SK-N-SH (cell line): ENCODE measurements at places on chromosomes 7 and 10. TPM values are rescaled to one million over a fixed set of nuclear protein-coding genes. Genes with fewer than 3 reads are reported as not detected.

DNA sequence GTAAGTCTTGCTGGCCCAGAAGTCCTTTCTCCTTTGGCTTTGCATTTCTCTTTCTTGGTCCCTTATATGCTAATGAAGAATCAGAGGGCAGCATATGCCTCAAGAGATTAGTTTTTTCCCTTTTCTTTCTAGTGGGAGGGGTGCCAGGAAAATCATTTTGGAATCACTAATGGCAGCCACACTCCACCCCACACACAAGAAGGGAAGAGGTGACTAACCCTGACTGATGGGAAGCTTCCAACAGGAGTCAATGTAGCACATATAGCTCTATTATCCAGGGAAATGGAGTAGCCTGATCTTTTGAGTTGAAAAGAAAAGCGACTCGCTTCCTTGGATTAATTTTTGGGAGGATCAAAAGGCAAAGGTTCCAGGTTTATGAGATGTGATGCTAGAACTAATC, 225.3 kb downstream of the KIF20B start:
- no peak overlapping the region for H3K4me3 ChIP-seq
- no peaks in the 10 kb centered on the region for H3K36me3 ChIP-seq
- H3K27me3 ChIP-seq: peaks cover 8% of the 10 kb centered on the region; the same call in 1 of the 2 replicates
- H3K27ac ChIP-seq: no peak overlapping the region

DNA sequence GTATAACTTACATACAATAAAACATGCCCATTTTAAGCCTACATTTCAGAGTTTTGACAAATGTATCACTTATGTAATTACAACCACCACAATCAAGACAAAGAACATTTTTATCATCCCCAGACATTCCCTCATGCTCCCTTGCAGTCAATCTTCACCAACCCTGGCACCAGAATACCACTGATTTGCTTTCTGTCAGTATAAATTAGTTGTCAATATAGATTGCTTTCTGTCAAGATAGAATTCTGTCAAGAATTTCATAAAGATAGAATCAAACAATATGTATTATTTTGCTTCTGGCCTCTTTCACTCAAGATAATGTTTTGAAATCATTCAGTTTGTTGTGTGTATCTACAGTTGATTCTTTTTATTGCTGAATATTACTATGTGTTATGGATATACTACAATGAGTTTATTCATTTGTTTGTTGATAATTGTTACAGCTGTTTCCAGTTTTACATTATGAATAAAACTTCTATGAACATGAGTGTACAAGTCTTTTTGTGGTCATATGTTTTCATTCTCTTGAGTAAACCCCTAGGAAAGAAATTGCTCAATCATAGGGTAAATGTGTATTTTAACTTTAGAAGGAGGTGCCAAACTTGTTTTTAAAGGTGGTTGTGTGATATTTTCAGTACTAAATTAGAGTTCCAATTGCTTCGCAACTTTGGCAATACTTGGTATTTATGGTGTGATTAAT, 56.9 kb downstream of the IFIT5 start:
- DNase-seq: no peak
- H3K4me1 ChIP-seq: peaks cover 3% of the 10 kb centered on the region; the same call in 1 of the 2 replicates
- no peak overlapping the region for H3K4me3 ChIP-seq
- H3K36me3 ChIP-seq: no peaks in the 10 kb centered on the region

DNA sequence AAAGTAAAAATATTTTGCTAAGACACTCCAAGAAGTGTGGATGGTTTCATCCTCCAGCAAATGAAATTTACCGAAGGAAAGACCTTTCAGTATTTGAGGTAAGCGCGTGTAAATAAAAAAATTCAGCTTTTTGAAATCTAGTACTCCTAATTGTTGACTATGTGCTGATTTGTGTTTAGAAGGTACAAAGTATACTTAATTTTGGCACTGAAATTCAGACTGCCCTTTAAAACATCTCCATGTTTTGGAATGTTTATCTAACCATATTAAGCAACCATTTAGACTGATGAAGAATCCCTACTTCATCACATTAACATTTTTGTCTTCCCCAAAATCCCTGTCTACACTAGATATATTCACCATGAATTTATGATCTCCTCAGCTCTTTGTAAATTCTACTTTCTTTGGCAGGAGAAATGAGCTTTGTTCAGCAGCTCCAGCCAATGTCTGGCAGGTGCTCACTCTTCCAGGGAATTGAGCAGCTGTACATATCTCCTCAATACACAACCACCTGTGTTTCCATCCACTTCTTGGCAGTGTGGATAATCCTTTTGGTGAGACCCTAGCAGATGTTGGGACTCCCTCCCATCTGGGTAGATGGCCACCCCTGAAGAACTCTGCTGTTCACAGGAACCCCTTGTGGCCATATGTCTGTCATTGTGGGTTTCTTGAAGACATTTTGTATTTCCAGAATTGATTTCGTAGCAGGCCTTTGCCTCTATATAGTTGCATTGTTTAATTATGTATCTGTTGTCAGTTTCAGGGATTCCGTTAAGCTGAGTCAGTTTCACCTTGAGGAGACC, 129.4 kb upstream of the SAMD8 start:
- H3K27me3 ChIP-seq: no peaks in the 10 kb centered on the region
- H3K4me3 ChIP-seq: no peak overlapping the region
- H3K36me3 ChIP-seq: peaks cover 57% of the 10 kb centered on the region
- H3K27ac ChIP-seq: no peak overlapping the region
- DNase-seq: no peak
- H3K4me1 ChIP-seq: no peaks in the 10 kb centered on the region

GRCh38 chr7:372932-373791, 83.2 kb downstream of the FOXL3 start:
- H3K4me1 ChIP-seq: no peaks in the 10 kb centered on the region
- no peak overlapping the region for H3K27ac ChIP-seq
- no peaks in the 10 kb centered on the region for H3K27me3 ChIP-seq
- no peak overlapping the region for H3K4me3 ChIP-seq

GRCh38 chr7:80879849-80880248, 39.0 kb downstream of the SEMA3C start:
- H3K36me3 ChIP-seq: peaks cover under 1% of the 10 kb centered on the region
- no peak overlapping the region for H3K4me3 ChIP-seq
- DNase-seq: no peak
- H3K4me1 ChIP-seq: peaks cover 25% of the 10 kb centered on the region
- H3K27me3 ChIP-seq: no peaks in the 10 kb centered on the region

- no peak overlapping the region for H3K4me3 ChIP-seq
- no peaks in the 10 kb centered on the region for H3K36me3 ChIP-seq
- no peaks in the 10 kb centered on the region for H3K4me1 ChIP-seq
- no peak for DNase-seq
- H3K27ac ChIP-seq: no peak overlapping the region
Measured at GRCh38 chr10:98638920-98639319, 192.2 kb upstream of the HPS1 start.

DNA sequence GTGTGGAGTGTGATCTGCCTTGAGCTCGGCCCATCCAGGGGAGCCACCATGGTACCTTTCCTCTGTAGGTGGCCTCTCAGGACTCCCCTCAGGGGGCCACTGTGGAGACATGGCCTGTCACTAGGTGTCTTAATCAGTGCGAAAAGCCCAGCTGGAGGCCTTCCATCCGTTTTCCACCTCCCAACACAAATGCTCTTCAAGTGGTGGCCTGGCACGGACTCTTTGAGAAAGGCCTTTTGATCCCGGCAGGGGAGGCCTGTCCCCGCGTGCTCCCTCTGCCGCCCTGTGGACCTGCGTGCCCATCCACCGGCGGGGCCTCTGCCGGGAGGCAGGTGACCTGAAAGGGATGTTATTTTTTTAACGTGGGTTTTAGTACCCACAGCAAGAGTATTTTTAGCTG, 149.5 kb downstream of the RGS10 start:
- H3K36me3 ChIP-seq: no peaks in the 10 kb centered on the region
- no peaks in the 10 kb centered on the region for H3K27me3 ChIP-seq
- H3K4me1 ChIP-seq: no peaks in the 10 kb centered on the region

DNA sequence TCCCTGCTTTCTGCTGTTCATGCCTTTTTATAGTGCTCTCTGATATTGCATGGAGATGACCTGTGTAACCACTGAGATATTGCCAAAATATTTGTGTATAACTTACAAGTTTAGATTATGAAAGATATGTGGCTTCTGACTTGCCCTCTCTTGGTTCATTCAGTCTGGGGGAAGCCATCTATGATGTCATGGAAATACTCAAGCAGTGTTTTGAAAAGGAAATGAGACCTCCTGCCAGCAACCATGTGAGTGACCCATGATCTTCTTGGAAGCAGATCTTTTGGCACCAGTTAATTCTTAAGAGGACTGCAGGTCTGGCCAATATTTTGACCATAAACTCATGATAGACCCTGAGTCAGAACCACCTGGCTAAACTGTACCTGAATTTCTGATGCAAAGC, 183.0 kb downstream of the THSD7A start:
- no peaks in the 10 kb centered on the region for H3K36me3 ChIP-seq
- H3K4me1 ChIP-seq: no peaks in the 10 kb centered on the region
- DNase-seq: no peak
- no peaks in the 10 kb centered on the region for H3K27me3 ChIP-seq

DNA sequence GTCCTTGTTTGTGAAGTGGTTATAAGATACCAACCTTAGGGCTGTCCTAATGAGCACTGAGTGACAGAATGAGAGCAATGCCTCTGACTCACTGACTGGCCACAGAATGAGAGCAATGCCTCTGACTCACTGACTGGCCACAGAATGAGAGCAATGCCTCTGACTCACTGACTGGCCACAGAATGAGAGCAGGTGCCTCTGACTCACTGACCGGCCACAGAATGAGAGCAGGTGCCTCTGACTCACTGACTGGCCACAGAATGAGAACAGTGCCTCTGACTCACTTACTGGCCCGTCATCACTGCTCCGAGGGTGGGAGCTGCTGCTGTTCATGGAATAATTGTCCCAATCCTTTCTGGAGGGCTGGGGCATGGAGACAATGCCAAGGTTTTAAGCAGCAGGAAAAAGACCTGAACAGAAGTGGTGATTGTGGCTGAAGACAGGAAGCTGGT, 265.2 kb upstream of the PPP2R2D start:
- no peaks in the 10 kb centered on the region for H3K36me3 ChIP-seq
- no peak overlapping the region for H3K27ac ChIP-seq
- H3K27me3 ChIP-seq: no peaks in the 10 kb centered on the region
- H3K4me3 ChIP-seq: no peak overlapping the region

DNA sequence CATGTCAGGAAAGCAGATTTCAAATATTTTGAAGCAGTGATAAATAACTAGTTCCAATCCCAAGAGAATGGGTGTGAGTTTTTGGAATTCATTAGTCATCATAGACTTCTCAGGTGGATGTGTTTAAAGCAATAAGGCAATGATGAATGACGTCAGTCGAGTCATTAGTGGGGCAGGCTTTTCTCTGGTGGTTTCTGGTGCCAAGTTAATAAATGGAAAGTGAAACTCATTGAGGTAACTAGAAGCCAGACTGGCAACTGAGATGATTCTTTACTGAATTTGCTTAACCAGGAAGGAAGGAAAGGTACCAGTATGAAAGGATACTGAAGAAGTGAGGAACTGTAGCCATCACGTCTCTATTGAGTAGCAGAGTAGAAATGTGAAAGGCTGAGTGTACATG, 311.0 kb downstream of the GPAM start:
- no peak overlapping the region for H3K27ac ChIP-seq
- no peaks in the 10 kb centered on the region for H3K36me3 ChIP-seq
- no peaks in the 10 kb centered on the region for H3K4me1 ChIP-seq
- no peak for DNase-seq
- no peaks in the 10 kb centered on the region for H3K27me3 ChIP-seq

DNA sequence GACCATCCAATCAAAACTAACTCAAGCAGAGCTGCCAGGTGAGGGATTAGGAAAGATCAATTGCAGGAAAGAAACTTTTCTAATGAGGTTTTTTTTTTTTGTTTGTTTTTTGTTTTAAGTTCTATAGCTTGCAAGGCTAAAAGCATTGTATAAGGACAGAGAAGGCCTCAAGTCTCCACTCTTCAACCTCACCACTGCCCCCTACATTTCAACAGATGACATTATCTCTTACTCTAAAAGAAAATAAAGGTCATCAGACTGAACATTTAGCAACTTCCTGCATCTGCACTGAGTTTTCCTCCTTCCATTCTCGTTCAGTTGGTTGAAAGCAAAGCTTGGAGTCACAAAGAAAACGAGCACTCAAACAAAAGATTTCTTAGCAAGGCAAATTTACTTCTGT, 45.2 kb upstream of the EXOC4 start:
- no peaks in the 10 kb centered on the region for H3K36me3 ChIP-seq
- no peaks in the 10 kb centered on the region for H3K27me3 ChIP-seq
- H3K4me1 ChIP-seq: no peaks in the 10 kb centered on the region

- DNase-seq: no peak
- H3K27me3 ChIP-seq: no peaks in the 10 kb centered on the region
- H3K27ac ChIP-seq: no peak overlapping the region
- H3K4me3 ChIP-seq: no peak overlapping the region
Measured at GRCh38 chr7:79923953-79924352, 210.7 kb upstream of the GNAI1 start.

DNA sequence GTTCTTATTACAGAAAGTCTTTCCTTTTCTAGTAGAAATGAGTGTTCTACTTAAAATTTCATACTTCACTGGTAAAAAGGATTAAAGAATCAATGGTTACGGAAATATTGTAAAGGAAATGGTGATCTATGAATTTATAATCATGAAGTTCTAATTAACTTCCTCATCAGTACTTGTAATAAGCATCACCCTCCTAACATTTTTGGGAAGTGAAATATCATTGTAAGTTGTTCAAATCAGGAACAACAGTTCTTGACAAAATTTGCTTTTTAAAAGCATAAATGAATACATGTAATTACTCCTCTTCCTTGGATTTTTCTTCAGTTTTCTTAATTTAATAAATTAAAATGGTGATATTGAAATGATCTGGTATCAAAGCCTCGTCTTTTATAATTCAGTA, 5.6 kb upstream of the PCGF5 start:
- H3K36me3 ChIP-seq: no peaks in the 10 kb centered on the region
- H3K27ac ChIP-seq: no peak overlapping the region
- 0 out of 2 replicates have a peak, but pooled peaks cover 2% of the 10 kb centered on the region for H3K4me1 ChIP-seq
- H3K4me3 ChIP-seq: no peak overlapping the region

DNA sequence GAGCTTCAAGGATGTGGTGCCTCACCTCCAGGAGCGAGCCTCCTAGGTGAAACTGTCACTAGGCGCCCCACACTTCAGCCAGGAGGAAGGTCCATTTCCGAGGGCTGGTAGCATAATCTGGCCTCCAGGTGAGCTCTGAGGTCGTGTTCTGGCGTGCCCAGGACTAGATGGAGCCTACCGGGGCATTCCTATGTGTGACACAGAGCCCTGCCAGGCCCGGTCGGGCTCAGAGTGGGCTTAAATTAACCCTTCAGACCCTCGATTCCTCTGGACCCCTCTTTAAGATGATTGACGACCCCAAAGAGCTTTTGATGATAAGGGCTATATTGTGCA, 233.1 kb downstream of the EBF3 start:
- H3K4me1 ChIP-seq: no peaks in the 10 kb centered on the region
- H3K27ac ChIP-seq: no peak overlapping the region
- H3K36me3 ChIP-seq: no peaks in the 10 kb centered on the region
- DNase-seq: no peak
- no peaks in the 10 kb centered on the region for H3K27me3 ChIP-seq

- no peak overlapping the region for H3K4me3 ChIP-seq
- no peak overlapping the region for H3K27ac ChIP-seq
- peaks cover 26% of the 10 kb centered on the region; the same call in 1 of the 2 replicates for H3K36me3 ChIP-seq
- H3K4me1 ChIP-seq: no peaks in the 10 kb centered on the region
- no peaks in the 10 kb centered on the region for H3K27me3 ChIP-seq
Measured at GRCh38 chr10:100978901-100979195, 8.4 kb downstream of the MRPL43 start.

- H3K27ac ChIP-seq: no peak overlapping the region
- H3K4me1 ChIP-seq: no peaks in the 10 kb centered on the region
- no peaks in the 10 kb centered on the region for H3K27me3 ChIP-seq
- H3K36me3 ChIP-seq: no peaks in the 10 kb centered on the region
Measured at GRCh38 chr10:105010411-105011121, 369.5 kb downstream of the SORCS3 start.

Gene KLF14
- polyA plus RNA-seq: 0.02 TPM in 1 of 2 replicates, not detected in the other

Gene CRTAC1
- 0.05 and 0.18 TPM in 2 replicates for polyA plus RNA-seq

Gene MYOF
- 103 and 134 TPM in 2 replicates for polyA plus RNA-seq

Gene NYAP1
- 3.9 and 6.0 TPM in 2 replicates for polyA plus RNA-seq

Gene C7orf57
- 0.41 and 0.71 TPM in 2 replicates for polyA plus RNA-seq

Gene EBLN1
- not detected in 2 replicates for polyA plus RNA-seq

Gene FAM13C
- polyA plus RNA-seq: 7.0 and 7.6 TPM in 2 replicates
